NCI-H510A (cell line): ENCODE measurements at places on chromosomes 6 and 20.

- no peak for DNase-seq
Observed at GRCh38 chr6:27295301-27296079, 16.6 kb downstream of the POM121L2 start.

- DNase-seq = no peak
Observed at GRCh38 chr6:36455486-36456027, 12.8 kb downstream of the KCTD20 start.

- no peak for DNase-seq
Observed at GRCh38 chr6:7933794-7934193, 23.2 kb upstream of the TXNDC5 start.

- DNase-seq = no peak
Observed at GRCh38 chr20:35870541-35871258, 83.6 kb downstream of the SCAND1 start.

DNA sequence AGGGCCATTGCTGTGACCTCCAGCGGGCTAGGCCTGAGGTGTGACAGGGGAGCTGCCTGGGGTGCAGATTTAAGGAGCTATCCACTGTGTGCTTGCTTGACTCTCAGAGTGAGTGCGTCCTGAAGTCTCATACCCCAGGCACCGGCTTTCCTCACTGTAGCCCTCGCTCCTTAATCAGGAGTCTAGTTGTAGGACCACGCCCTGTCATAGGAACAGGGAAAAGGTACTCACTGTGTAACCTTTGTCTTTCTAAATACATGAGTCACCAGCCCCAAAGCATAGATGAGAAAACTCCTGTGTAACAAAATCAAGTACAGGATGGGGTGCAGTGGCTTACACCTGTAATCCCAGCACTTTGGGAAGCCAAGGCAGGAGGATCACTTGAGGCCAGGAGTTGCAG, 141.7 kb downstream of the TMEM242 start:
- no peak for DNase-seq

DNA sequence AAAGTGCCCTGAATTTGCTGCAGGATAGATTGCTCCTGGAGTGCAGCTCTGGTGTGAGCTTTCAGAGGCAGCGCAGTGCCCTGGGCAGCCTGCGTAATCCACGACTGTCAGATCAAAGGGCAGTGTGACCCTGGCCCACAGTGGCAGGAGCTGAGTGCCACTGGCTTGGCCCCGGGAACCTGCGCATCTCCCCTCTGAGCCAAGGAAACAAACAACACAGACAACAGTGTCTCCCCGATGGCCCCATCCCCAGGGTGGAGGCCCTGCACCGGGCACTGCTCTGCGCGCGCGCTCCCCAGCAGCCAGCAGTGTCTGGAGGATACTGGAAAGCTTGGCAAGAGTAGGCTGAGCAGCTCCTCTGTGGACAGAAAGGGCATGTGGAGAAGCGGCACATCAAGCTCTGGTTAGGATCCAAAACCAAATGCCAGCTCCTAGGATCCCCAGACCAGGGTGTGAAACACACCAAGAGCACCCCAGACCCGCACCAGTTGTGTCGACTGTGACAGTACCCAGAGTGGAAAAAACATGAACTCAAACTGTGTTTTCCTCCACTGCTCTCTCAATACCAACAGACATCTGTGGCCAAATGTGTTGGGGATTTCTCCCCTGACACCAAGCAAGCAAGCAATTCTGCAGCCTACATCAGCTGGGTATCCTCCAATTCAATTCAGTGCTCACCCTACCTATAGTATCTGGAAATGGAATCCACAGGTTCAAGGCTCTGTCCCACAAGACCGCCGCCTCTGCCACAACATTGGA, 26.7 kb downstream of the RBCK1 start:
- no peak for DNase-seq

- no peak for DNase-seq
Observed at GRCh38 chr6:2369606-2370005, 124.2 kb upstream of the GMDS start.

DNA sequence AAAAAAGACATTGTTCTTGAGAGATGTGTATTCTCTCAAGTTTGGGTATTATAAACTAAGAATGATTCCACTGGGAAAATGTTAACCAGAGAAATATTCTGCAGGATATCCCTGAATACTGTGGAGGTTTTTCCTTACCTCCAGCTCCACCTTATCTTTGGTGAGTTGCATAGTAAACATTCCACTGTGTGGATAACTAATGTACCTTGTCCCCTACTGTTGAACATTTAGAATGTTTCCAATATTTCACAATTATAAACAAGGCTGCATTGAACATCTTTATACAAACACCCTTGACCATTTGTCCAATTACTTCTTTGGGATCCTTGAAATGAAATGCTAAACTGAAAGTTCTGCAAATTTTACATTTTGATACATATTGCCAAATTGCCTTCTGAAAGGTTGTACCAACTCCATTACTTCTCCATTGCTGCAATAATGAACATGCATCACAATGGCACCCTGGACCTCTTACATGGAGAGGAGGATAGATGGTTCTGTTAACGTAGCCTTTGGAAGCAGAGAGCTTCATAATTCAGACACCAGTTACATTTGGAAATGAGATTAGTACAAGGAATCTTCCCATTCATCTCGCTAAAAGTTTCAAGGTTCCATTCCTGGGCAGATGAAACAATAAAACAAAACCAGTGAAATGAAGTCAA, 35.0 kb upstream of the STK35 start:
- no peak for DNase-seq

- DNase-seq = no peak
Observed at GRCh38 chr6:33688006-33688405, 23.5 kb downstream of the UQCC2 start.
